ENCODE measurements at places on chromosomes 3 and 15.

DNA sequence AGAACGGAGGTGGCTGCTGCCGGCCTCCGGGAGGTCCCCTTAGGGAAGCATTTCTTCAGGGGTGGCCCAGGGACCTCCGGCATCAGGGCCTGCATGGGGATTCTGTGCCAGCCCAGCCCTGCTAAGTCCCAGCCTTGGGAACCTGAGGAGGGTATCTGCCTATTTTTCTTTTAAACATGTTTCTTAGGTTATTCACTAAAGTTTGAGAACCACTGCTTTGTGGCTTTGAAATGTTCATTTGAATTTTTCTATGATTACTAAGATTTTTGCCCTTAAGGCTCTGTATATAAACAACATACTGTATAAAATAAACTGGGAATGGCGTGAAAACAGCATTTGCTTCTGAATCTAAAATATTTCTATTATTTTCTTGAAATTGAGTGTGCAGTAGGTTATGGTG lies 24.4 kb downstream of the FAN1 start:
- no peak for DNase-seq

GRCh38 chr3:117454254-117454653 lies 744.7 kb downstream of the TUSC7 start:
- DNase-seq, result no peak

- no peak for DNase-seq
These were observed 115.8 kb downstream of the PLCH1 start for GRCh38 chr3:155629056-155629455.

DNA sequence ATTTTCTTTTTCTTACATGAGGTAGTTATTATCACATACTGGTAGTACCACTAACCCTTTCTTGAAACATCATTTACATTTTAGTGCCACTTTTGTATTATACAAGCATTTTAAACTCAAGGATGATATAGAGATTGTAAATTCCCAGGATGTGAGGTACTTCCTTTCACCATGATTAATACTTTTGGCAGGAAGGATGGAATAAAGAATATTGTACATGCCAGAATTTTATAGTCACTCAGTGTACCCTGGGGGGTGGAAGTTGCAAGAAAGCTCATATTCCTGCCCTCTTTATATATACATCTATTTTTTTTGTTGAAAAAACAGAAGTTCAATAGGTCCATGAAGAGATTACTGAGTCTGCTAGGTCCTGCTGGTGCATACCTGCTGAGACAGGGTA lies 141.0 kb upstream of the PLSCR5 start:
- DNase-seq, result no peak

GRCh38 chr15:99614749-99615288 lies 49.0 kb downstream of the MEF2A start:
- DNase-seq, result no peak

DNA sequence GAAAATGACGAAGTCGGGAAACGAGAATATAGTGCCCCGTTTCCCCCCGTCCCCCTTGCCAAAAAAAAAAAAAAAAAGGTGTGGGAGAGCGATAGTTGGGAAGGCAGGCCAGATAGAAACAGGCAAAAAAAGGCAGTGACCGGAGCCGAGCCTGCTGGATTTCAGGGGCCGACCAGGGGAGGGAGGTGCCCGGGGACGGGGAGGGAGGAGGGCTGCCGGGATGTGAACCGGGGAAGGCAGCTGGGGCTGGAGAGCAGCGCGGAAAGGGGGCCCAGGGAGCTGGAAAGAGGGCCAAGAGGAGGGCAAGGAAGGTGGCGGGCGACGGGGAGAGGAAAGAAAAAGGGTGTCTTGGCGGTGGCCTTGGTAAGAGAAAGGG lies 837 bp downstream of the LRRN1 start:
- DNase-seq, result no peak

DNA sequence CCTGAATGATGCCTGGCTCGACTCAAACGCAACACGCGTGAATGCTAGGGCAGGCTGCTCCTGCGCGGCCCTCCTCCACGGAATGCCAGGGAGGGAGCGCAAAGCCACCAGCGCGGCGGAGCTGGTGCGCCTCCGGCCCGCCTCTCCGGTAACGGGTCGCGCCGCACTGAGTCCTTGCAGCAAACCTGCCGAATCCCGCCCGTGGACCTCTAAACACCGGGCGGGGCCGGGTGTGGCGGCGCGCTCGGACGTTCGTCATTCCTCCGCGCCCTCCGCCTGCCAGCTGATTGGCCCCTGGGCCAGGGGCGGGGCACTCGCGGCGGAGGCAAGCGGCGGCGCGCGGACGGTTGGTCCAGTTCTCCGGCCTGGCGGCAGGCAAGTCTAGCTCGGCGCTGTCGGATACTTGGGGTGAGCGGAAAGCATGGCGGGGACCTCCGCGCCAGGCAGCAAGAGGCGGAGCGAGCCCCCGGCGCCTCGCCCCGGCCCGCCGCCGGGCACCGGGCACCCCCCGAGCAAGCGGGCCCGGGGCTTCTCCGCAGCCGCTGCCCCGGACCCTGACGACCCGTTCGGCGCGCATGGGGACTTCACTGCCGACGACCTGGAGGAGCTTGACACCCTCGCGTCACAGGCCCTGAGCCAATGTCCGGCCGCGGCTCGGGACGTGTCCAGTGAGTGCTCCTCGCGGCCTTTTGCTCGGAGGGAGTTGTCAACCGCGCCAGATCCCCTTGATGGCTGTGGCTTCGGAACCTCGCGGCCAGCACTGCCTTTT lies at the start of gene ATRIP:
Gene ATRIP (plus strand): TSS at position 313 of the 769 bp plus-strand sequence. CDS start 109 bp downstream, at position 422.
- peak; percentile 89 for DNase-seq

- no peak for DNase-seq
These were observed 30.2 kb upstream of the TLE3 start for GRCh38 chr15:70127770-70128413.

GRCh38 chr3:27715863-27716262 lies 6.3 kb downstream of the EOMES start:
- DNase-seq, result no peak

GRCh38 chr3:18099611-18100010 lies 325.5 kb downstream of the SATB1 start:
- no peak for DNase-seq

DNA sequence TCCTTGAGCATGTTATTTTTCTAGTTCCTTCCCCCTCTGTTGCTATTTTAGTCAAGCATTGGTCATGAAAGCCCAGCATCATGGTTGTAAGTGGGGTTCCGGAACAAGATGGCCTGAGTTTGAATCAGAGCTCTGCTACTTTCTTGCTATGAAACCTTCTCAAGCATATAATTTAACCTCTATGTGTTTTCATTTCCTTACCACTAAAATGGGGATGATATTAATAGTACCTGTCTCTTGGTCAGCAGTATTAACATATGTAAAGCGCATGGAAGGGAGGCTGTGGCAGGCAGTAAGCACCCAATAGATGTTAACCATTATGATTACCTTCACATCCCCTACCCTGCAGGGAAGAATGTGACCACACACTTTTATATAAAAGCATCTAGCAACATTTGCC lies 14.3 kb upstream of the SPRED1 start:
- DNase-seq, result no peak

- DNase-seq, result peak; percentile 55
These were observed 48.5 kb downstream of the ITGA11 start for GRCh38 chr15:68383161-68384074.

DNA sequence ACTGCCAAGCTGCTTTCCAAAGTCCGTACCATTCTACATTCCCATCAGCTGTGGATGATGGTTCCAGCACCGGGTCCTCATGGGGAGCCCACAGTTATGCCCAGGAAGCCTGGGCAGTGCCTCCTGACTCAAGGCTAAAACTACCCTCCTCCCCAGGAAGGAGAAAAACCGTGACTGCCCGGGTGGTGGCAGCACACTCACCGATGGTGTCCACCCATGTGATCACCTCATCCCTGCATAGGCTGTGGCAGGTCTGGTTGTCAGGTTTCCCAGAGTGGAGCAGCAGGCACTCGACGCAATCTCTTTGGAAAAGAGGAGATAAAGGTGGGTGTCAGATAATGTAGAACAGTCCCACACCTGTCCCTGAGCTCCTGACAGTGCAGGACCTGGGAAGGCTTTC lies 38.6 kb downstream of the UMPS start:
- DNase-seq, result no peak

Measured in CD8-positive, alpha-beta memory T cell (primary cell).